Stimulated activated CD4-positive, alpha-beta T cell treated with anti-CD3 and anti-CD28 coated beads, Interleukin-1b, Interleukin-23, amount 100 ng/mL, for 4 hours (primary cell): ENCODE measurements at places on chromosomes 11 and 22.

DNA sequence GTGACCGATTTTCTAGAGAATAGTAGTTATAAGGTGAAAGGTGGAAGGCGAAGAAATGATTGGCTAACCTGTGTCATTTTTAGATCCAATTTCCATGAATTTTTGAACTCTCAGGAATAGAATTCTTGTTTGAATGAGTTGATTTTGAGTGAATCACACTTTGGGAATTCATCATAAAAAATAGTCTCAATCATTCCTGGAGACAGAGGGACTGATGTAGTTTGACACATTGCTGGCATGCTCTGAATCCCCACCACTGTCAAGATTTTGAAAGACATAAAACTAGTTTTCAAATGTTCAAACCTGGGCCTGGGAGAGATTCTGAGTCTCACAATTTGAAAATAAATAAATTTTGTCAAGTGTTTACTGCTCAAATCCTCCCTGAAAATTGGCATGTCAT lies 861.4 kb upstream of the RAG2 start:
- DNase-seq: no peak

GRCh38 chr11:63274776-63275175 lies 31.4 kb upstream of the SLC22A25 start:
- no peak for DNase-seq

DNA sequence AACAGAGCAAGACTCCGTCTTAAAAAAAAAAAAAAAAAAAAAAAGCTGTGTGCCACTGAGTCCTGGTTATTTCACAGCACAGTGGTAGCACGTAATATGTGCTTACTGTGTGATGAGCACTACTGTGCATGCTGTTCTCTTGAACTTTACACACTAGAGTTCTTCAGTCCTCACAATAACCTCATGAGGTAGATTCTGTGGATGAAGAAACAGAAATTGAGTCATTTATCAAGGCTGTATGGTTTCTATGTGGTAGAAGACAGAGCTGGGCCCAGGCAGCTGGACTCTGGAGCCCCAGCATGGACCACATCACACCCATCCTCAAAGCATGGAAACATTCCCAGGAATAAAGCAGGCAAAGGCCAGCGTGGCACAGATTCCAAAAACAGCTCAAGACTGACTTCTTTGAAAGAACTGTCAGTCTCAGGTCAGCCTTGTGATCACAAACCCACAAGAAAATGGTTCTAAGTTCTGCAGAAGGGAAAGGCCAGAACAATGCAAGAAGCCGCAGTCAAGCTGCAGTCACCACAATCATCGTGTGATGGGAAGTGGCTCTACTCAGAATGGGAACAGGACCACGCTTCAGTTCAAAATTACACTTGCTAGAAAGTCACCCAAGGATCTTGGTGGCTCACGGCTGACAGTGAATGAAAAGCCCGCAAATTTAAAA lies 49.5 kb downstream of the MICAL3 start:
- DNase-seq: no peak

GRCh38 chr11:215581-216037 lies 8.1 kb downstream of the RIC8A start:
- DNase-seq: no peak

GRCh38 chr11:8329336-8329735 lies 65.7 kb upstream of the LMO1 start:
- DNase-seq: no peak

DNA sequence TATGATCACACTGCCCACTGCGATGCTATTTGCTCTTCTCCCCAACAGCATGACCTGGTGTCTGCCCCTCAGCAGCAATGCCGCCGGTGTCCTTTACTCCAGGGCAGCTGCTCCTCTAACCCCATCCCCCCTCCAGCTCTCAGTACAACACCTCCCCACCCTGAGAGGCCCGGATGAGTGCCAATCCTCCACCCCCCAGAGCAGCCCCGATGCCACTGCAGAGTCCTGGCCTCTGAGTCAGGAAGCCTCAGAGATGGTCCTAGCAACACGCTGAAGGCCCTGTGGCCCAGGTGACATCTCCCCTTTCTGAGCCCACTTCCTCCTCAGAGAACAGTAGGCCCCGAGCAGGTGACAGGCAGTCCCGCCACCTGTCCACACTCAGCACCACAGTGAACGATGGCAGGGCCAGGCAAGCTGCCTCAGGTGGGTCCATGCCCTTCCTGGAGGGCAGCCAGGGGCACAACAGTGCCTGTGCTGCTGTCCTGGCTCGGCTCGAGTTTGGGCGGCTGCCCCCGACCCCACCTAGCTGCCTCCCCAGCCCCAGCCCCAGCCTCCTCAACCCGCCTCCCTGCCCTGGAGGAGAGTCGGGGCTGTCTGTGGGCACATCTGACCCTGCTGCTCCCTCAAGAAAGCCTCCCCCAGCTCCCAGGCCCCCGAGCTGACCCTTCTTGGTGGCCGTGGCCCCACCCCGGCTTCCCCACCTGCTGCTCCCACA lies 3.9 kb upstream of the NDUFS8 start:
- DNase-seq: no peak

DNA sequence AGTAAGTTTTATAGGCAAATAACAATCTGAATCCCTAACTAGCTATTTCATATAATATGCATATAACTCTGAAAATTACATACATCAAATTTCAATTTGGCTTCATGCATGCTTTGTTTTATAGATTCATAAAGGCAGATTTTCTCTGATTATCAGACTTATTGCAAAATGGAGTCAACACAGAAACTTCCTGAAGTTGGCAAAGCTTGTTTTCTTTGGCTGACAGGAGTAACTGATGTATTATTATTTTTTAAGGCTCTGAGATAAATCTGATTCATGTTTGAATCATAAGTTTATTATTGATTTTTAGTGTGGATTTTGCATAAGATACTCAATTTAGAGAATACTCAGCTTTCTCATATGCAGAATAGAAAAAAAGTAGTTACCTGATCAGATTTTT lies 356.3 kb upstream of the CCDC90B start:
- no peak for DNase-seq

DNA sequence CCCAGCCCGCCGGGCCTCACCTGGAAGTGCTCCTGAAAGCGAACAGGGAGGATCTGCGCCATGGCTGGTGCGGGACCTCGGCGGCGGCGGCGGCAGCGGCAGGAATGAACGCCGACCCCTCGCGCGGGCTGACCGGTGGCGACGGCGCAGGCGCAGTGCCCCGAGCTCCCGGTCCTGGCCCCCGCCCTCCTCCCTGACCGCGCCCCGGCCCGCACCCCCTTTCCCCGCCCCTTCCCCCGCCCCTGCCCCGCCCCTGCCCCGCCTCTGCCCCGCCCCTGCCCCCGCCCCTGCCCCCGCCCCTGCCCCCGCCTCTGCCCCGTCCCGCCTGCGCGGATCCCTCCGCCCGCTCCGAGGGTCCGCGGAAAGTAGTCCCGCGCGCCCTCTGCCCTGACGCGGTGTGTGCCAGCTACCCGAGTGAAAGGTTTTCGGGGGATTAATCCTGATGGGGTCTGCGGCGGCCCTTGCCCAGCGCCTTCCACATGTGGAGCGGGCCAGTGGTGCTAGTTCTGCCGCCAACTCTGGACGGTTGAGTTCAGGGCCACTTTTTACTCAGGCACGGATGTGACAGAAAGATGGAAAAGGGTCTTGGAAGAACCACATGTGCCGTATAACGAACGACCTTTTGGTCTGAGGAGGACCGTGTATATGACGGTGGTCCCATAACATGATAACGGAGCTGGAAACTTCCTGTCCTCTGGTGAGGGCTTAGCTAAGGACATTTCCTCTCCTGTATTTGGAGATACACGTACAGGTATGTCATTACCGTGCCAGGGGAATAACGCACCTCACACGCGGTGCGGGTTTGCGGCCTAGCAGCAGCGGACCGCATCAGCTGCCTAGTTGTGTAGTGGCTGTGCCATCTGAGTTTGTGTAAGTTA lies at the start of gene CLTCL1:
TSS of gene CLTCL1 (minus strand) at position 140 of the 878 bp plus-strand sequence. CDS start at position 62, 78 bp downstream.
- DNase-seq: peak; percentile 66

DNA sequence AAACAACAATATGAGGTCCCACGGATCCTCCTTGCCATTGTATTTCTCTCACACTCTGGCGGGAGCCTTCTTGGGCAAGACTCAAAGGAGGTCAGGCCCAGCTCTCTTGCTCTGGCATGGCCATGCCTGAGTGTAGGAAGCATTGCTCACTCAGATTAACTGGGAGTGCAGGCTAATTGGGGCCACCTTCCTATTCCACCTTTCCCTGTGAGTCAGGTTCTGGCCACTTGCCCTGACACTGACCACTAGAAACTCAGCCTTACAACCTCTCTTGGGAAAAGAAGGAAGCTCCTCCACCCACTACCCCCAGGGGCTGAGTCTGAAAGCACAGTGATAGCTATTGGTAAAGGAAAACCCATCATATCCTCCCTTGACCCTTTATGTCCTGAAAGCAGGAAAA lies 121.8 kb upstream of the NTM start:
- DNase-seq: no peak

- no peak for DNase-seq
These were observed 176.3 kb upstream of the TMEM45B start for GRCh38 chr11:129639300-129639699.

DNA sequence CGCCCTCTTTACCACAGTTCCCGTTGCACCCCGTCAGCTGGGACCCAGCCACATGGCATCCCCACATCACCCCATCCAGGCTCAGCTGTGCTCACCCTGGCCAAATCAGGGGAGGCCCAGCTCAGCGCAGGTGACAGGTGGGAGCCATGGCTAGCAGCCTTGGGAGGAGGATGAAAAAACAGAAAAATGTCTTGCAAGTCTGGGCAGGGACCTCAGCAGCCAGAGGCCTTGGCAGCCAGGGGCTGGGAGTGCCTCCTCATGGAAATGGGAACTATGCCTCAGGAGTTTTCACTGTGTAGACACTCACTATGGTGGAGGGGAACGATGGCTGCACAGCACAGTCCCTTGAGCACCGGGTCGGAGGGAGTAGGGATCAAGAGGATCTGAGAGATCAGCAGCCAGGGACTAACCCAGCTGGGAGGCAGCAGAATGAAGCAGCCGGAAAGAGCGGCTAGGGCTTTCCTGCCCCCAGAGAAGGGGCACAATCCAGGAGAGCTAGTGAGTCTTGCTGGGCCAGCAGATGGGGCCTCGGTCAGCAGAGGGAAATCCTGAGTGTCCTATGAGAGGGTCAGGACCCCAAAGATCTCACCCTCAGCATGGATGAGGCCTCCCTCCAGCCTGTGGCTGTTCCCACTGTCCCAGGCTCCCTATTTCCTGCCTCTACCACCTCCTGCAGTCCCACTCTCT lies 6.2 kb upstream of the FTH1 start:
- no peak for DNase-seq

- no peak for DNase-seq
These were observed 38.7 kb upstream of the ELF5 start for GRCh38 chr11:34552270-34552669.

- DNase-seq: no peak
These were observed 77.6 kb downstream of the ETS1 start for GRCh38 chr11:128509621-128510389.

GRCh38 chr11:33536178-33536577 lies 164.4 kb downstream of the C11orf91 start:
- no peak for DNase-seq

- no peak for DNase-seq
These were observed 116.2 kb downstream of the KIAA1671 start for GRCh38 chr22:25068707-25069106.

DNA sequence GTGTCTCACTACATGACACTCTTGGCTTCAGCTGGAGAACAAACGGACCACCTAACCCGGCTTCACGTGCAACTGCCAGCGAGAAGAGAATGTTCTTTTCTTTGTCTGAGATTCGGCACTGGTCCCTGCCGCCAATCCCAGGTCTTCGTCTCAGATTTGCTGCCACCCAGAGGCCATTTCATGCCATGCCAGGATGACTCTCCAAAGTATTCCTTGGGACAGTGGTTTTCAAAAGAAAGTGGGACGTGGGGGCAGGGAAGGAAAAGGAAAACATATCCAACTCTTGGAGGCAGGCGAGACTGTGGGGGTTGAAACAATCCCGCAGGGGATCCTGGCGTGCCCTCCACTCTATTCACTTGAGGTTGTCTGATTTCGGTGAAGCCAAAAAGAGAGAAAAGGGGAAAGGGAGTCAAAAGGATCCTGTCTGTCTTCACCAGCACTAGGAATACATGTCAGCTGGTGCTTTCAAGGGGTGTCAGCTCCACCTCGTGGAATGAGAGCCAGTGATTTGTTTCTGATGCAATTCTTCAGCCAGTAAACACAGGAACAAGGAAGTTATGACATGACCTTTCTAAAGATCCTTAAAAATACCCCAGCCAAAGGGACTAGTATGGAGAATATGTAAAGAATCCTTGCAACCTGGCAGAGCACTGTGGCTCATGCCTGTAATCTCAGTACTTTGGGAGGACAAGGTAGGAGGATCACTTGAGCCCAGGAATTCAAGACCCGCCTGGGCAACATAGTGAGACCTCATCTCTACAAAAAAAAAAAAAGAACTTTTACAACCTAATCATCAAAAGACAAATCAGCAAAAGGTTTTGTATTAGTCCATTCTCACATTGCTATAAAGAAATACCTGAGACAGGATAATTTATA lies 41.0 kb upstream of the APLNR start:
- no peak for DNase-seq

- DNase-seq: no peak
These were observed 73.9 kb downstream of the PPFIBP2 start for GRCh38 chr11:7587712-7588111.

- no peak for DNase-seq
These were observed 32.5 kb downstream of the PLEKHA7 start for GRCh38 chr11:16981651-16982194.

- DNase-seq: no peak
These were observed 91.3 kb downstream of the RELT start for GRCh38 chr11:73467505-73467904.

DNA sequence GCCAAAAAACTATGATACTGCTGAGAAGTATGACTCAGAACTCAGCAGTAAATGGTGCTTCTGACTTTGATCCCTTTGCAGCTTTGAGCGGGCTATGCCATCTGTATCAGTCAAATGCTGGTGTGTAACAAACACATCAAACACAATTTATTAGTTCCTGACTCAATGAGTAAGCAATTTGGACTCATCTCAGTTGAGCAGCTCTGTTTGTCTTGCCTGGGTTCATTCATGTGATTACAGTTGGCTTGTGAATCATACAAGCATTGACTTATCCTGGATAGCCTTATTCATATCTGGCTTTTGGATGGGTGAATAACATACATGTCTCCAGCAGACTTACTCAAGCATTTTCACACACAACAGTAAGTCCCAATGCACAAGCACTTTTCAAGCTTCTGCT lies 858.8 kb downstream of the METTL15 start:
- no peak for DNase-seq

DNA sequence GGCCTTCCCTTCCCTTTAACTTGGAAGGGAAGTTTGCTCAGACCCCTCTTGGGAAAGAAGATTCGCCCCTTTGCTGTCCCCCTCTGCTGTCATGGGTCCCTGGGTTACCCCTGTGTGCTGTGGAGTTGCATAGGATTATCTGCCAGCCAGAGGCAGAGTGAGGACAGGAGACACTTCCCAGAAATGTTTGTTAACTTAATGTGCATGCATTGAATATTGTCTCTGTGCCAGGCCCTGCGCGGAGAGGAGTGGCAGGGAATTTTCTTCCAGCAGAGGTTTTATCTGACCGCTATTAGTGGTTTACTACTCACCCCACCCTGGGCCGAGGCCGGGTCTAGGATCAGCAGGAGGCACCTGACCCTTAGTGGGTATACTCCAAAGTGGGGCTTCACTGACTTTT lies 894.8 kb downstream of the TBC1D22A start:
- DNase-seq: no peak

GRCh38 chr22:20792966-20793728 lies 19.2 kb downstream of the SERPIND1 start:
- DNase-seq: no peak
